ENCODE measurements at places on chromosomes 12 and 14. TPM values are rescaled to one million over a fixed set of nuclear protein-coding genes. Genes with fewer than 3 reads are reported as not detected.

GLIPR1L1 gene
- not detected for polyA plus RNA-seq

- peak; percentile 45 for DNase-seq
Measured at GRCh38 chr12:89834676-89835075, 126.0 kb upstream of the ATP2B1 start.

DNA sequence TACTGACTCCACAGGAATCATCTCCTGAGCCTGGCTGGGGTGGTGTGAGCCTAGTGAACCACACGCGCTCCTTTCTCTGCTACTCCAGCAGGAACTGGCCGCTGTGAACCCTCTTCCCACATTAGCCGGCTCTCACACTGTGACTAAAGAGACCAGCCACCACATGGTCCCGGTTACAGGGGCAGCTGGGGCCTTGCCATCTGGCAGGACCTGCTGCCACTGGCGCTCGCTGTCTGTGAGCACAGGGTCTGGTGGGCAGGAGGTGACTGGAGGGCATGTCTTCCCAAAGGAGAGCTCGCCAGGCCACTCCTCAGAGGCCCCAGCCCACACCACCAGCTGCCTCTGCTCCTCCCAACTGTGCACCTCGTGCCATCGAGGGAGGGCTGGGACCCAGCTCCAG lies 99.3 kb downstream of the SINHCAF start:
- peak; percentile 18 for DNase-seq

GRCh38 chr12:12741660-12742059 lies 24.5 kb downstream of the CDKN1B start:
- no peak for DNase-seq

GDF3 gene
- polyA plus RNA-seq: not detected

DNA sequence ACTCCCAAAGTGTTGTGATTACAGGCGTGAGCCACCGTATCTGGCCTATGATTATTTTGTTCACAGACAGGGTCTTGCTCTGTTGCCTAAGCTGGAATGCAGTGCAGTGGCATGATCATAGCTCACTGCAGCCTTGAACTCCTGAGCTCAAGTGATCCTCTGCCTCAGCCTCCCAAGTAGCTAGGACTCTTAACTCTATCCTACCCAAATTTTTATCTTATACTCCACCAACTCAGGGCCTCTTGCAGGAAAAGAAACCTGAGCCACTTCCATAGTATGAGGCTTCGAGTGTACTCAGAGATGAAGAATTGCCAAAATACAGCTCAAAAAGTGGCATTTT lies 828 bp downstream of the MMAB start:
- DNase-seq: no peak

GRCh38 chr12:108657130-108657745 lies 23.5 kb upstream of the SELPLG start:
- DNase-seq: no peak
